ENCODE measurements at places on chromosomes 16 and 17.

DNA sequence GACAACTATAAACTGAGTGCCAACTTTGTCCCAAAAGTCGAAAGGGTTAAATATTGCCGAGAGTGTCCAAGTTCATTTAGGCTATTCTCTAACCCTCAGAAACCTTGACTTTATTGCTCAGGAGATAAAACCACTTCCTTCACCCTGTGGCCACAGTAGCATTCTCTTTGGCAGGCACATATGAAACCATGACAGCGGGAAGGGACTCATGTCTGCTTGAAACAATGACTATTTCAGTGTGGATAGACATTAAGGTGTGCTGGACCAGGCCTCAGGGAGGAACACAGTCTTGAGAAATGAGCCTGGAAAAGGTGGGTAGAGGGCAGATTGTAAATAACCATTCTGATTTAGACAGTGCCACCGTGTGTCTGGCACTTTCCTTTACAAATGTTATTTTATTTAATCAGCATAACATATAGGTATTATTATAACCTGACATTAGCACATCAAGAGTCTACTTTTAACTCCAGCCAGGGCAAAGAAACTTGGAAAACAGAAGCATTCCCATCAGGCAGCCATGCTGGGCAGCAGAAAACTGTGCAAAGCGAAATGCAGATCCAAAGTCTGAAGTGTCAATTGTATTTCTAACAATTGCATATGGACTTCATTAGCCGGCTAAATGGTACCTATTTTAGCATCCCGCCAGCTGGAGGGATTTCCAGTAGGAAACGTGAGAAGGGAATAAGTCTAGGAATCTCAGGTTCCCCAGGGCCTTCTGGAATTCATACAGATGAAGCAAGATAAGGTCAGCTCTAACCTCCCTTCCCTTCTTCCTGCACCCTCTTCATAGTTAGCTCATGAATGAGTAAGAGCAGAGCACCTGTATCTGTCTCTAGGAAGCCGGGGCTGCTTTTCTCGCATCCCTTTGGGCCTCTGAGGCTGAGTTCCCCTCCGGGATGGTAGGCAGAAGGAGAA is 212.8 kb upstream of the ELAC2 start:
- no peak for DNase-seq

DNA sequence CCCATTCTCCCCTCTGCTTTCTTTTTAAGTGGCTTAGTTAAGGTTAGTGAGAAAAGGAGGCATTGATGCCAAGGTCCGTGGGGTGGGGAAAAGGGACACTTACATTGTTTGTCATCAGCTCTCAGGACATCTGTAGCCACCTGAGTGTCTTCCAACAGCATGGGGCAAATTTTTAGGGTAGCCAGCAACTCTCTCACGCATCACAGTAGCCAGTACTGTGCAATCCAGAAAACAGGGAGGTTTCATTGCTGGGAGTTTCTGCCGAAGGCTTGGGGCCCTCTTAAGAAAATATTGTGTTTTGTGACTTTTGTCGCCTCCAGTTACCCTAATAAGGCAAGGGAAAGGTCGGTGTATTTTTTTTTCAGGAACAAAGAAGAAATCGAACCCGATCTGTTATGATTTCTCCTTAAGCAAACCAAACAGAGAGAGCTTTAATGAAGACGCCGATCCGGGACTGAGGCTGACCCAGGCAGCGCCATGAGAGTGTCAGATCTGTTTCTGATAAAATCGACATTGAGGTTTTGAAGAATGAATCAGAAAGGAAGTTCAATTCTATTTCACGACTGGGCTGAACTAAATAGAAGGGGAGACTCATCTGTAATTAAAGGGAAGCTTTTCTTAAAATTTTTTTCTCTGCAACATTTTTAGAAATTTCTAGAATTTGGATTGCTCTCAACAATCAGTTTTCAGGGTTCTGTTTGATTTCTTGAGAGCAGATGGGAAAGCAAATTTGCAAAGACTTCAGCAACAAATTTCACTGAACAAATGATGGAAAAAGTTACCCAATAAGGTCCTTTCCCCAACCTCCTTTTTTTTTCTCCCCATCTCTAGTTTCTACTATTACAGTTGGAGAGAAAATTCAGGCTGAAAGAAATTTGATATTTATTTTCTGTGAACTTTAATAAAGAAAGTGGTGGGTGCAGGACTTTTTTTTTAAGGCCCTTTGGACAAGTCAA is 144.7 kb upstream of the IRX3 start:
- no peak for DNase-seq

GRCh38 chr17:64546716-64547115 is 39.9 kb downstream of the CEP95 start:
- DNase-seq: no peak

GRCh38 chr17:8952191-8952590 is 13.3 kb downstream of the PIK3R5 start:
- no peak for DNase-seq

DNA sequence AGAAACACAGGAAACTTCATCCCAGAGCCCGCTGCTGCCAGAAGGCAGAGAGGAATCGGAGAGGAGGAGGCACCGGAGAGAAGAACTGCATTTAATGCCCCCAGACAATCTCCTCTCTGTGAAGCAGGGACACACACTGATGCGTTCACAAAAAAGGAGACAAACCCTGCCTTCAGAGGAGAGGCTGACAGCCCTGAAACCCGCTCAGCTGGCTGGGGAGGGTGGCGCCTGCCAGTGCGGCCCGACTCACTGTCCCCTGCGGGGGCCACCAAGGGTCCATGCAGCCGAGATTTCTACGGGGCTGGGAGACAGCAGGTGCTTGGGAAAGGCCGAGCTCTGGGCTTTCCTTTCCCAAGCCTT is 21.9 kb upstream of the CACNG1 start:
- DNase-seq: no peak

All from stimulated activated CD4-positive, alpha-beta T cell treated with anti-CD3 and anti-CD28 coated beads, TNF-alpha, amount 100 ng/mL, for 24 hours (primary cell).